ENCODE measurements at places on chromosomes 5 and 9.

DNA sequence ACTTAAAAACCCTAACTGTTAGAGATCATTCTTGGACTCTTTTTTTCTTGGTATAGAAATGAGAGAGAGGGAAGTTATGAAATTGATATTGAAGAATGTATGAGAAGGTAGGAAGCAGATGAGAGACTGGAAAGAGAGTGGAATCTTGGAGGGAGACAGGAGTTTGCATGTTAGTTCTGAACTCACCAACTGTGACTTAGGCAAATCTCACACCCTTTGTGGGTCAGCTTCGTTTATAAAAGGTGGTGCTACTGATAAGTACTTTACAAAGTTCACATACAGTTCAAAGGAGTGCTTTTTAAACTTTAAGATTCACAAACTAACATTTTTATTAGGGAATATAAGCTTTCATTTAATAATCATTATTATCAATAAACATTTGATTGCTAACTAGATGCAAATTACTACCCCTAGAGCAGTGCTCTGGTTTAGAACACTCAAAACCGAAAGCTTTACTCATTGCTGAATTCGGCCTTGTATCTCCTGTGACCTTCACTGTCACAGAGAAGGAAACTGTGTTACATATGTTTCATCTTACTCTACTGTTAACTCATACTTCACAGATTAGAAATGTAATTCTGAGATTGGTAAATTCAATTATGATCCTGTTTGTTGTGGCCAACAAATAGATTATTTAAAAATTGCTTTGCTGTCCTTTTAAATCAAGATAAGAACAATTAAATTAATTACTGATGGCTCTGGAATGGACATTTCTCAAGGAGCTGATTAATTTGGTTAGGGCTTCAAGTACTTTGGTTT is 143.2 kb downstream of the RMI1 start:
- no peak for DNase-seq

DNA sequence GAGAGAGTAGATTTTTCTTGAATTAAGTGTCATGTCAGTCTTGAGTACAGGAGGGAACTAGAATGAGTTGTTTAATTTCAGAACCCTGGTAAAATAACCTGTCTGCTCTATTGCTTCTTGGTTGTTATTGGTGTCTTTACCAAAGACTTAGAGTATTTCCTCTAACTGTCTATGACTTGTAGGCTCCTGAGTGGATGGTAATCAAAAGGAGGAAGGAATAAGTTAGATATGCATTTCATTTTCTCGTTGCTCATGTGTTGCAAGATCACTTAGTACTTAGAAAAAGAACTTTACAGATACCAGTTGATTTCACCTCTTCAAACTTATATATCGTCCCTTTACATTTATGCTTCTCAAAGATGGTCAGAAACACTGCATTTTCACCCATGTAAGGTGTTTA is 31.1 kb downstream of the UHRF2 start:
- DNase-seq = no peak

- no peak for DNase-seq
Observed at GRCh38 chr5:65151614-65152013, 330.1 kb downstream of the ADAMTS6 start.

- DNase-seq = no peak
Observed at GRCh38 chr9:121562301-121562700, 62.7 kb upstream of the GGTA1 start.

GRCh38 chr5:110195288-110195687 is 505.6 kb downstream of the MAN2A1 start:
- no peak for DNase-seq

DNA sequence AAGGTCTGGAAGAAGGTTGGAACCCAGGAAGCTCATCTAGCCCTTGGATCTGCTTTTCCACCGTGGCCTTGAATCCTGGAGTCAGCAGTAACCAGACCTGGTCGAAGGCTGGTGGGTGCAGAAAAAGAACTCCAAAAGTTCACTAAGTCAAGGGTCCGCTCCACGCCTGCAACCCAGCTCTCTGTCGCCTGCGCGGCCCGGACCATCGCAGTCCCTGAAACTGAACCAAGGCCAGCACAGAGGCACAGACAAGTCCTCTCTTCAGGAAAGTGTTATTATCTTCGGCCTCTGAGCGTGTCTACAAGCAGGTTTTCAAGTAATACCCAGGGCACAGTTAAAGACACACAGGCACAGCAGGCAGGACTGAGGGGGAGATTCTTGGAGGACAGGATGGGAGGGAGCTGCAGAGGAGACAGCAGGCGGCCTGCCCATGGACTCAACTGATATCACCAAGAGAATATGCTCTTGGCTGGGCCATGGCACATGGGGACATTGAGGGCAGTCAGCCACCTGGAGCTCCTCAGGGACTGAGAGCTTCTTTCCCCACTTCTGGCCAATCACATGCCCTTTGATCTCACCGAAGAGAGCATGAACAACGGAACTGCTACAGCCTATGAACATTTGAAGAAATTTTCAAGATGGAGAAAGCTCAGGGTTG is 45.8 kb upstream of the SEMA4D start:
- no peak for DNase-seq

GRCh38 chr5:107565791-107566767 is 104.7 kb downstream of the EFNA5 start:
- no peak for DNase-seq

- no peak for DNase-seq
Observed at GRCh38 chr9:14273696-14274121, 40.2 kb downstream of the NFIB start.

- DNase-seq = no peak
Observed at GRCh38 chr5:89723907-89724306, 685.6 kb downstream of the CETN3 start.

DNA sequence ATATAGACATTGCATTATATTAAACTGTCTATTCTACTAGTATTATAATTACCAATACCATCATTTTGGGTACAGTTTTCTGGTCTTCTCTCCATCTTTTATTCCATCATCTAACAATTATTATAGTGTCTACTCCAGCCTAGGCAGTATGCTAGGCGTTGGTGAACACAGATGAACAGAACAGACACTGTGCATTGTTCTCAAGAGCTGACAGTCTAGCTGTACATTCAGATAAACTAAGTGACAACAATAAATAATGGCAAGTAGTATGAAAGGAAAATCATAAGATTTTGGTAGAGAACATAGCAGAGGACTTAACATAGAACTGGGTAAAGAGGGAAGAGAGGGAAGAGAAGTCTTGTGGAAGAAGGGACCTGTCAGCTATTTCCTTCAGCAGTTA is 12.5 kb upstream of the SGCD start:
- no peak for DNase-seq

DNA sequence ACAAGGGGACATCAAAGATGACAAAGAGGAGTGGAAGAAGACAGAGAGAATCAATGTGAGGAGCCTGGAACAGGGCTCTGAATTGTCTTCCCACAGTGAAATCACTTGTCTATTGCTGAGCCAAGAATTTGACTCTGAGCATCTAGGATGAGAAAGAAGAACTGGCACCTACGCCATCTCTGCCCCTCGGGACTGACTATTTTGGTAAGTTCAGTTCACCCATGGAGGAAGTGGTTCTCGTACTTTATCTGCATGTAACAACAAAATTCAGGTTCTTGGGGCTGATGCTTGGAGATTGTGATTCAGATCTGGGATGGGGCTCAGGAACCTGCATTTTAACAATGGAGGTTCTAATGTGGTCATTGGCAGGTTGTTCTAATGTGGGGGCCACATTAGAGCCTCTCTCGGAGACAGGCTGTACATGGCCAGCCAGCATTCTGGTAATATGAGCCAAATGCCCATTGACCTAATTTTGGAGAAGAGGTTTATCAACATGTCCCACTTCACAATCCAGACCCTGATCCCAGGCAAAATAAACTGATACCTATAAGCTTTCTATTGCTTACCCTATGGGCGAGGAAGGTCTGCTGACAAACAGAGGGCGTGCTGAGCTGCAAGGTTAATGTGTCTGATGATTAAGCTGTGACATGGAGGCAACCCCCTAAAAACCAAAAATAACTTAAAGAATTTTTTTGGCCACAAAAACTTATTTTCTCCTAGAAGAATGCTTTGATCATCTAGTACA is 2.7 kb upstream of the IL12B start:
- DNase-seq = no peak

DNA sequence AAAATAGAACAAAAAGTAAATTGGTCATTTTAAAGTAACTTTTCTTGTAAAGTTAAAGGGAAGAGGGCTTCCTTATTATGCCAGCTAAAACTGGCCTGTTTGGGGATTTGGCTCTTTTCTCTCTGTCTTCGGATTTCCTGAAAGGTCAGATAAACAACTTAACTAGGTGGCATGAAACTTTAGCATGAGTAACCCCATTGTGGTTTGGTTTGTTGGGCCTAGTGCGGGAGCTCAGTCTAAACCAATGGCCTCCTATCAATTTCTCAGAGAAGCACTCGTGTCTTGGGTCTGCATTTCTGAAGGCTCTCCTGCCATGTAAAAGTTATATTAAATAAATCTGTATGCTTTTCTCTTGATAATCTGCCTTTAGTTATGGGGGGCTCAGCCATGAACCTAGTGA is 48.5 kb upstream of the ANKH start:
- no peak for DNase-seq

GRCh38 chr9:109205526-109205925 is 38.5 kb upstream of the FRRS1L start:
- DNase-seq = no peak

GRCh38 chr5:129858131-129858675 is 46.1 kb upstream of the CHSY3 start:
- DNase-seq = no peak

- no peak for DNase-seq
Observed at GRCh38 chr5:180172447-180173197, 36.4 kb downstream of the RASGEF1C start.

DNA sequence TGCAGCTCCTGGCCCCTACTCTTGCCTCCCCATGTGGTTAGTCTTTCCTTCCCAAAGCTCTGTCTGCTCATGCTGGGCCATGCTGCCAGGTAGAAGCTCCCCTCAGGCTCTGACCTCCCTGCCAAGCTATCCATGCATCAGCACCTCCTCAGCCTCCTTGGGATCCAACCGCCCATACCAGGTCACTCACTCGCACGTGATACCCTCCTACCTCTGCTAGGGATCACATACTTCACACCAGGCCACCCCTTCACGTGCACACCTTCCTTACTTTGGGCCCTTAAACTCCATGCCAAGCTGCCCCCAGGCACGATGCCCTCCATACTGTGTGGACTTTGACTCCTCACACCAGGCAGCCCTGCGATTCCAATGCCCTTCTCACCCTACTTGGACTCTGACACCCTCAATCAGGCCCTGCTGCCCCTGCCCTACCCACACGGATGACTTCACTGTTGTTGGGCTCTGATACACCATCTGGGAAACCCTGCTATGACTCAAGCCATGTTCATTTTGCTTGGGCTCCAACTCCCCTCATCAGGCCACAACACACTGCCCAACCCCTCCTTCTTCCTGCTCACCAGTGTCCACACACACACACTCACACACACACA is 34.1 kb downstream of the ZNF483 start:
- DNase-seq = no peak

- DNase-seq = no peak
Observed at GRCh38 chr5:116273448-116274242, 188.8 kb downstream of the COMMD10 start.

DNA sequence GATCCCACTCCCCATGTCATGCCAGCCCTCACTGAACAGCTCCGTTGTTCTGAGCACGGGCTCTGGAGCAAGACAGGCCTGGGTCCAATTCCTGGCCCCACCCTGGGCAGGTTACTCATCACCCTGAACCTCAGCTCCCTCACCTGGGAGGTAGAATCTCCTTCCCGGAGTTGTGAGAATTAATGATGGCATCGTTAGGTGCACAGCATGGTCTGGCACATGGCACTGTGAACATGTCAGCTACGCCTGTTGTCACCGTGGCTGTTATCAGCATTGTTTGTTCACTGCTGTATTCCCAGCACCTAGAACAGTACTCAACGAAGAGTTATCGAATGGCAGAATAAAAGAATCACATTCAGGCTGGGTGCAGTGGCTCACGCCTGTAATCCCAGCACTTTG is 43.0 kb downstream of the LRSAM1 start:
- no peak for DNase-seq

- no peak for DNase-seq
Observed at GRCh38 chr9:37468620-37469019, 3.4 kb upstream of the ZBTB5 start.

DNA sequence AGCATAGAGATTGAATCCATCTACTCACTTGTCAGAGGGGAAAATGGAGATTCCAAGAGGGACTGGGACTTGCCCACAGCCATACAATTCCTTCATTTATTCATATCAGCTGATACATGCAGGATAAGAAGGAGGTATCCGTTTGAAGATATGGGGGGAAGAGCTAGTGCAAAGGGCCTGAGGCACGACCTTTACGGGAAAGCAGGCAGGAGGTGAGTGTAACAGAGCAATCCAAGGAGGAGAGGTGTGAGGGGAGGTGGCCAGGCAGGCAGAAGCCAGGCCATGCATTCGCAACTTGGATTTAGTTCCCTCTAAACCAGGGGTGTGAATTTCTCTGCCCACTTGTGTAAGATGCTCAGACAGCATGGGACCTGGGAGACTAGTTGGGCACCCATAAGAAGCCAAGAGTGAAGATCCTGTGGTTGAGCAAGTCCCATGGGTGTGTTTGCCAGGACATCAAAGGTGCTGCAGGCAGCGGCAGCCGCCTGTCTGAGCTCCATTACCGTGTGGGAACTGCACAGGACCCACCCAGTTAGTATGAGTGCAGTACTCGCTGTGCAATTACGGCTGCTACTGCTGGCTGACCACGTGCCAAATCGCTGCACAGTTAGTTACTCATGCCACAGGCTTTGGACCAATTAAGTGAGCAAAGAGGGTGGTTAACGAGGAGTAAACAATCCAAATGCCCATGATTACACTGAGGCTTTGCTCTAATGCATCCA is 31.4 kb upstream of the FAT2 start:
- no peak for DNase-seq

- no peak for DNase-seq
Observed at GRCh38 chr9:38621434-38622287, 1.3 kb upstream of the ANKRD18A start.

GRCh38 chr5:171520300-171521174 is 101.1 kb downstream of the FGF18 start:
- no peak for DNase-seq

DNA sequence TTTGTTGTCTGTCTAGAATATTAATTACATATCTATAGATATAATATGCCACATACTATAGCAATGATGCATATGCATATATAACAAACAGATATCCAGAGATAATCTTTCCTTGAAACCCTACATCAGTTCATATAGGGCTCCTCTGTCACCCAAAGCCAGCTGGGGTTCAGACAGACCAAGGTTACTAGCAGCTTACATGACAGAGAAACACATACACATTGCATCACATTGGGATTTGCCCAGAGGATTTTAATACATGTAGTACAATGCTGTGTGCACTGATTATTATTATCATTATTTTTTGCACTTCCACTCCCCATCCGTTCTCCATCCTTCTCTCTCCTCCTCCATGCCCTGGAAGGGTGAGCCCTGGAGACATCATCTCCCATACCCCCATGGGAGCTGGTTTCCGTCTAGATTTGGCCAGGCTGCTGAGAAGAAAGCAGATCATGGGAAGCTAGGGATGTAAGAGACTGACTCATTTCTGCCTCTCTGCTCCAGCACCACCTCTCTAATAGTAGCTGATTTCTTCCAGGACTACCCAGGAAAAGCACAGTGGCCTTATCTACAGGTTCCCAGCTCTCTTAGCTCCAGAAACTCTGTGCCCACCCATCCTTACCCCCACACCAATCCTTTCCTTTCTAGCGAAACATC is 23.3 kb downstream of the FST start:
- no peak for DNase-seq

- DNase-seq = no peak
Observed at GRCh38 chr9:133114886-133115603, 6.0 kb downstream of the RALGDS start.

Data from cortex of kidney (tissue), 1 donor.